ENCODE measurements at places on chromosomes 2 and 18.

GRCh38 chr18:42412281-42412680 is 457.2 kb downstream of the PIK3C3 start:
- DNase-seq = no peak

DNA sequence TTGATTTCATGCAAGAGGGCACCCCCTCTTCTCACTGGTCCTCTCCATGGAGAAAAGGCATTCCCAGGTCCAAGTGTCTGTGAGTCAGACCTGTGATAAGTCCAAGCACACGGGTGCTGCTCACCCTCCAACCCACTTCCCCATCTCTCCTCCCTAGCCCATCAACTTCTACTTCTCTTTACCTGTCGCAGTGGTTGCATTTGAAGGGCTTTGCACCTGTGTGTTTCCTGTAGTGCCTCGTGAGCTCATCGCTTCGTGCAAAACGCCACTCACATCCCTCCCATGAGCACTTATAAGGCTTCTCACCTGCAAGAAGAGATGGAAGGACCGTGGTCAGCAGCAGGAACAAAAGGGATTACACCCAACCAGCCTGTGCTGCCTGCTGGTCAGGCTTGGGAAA is 77.5 kb downstream of the KLF7 start:
- DNase-seq = no peak

- DNase-seq = no peak
Observed at GRCh38 chr2:20104900-20105545, 53.6 kb upstream of the LAPTM4A start.

- DNase-seq = no peak
Observed at GRCh38 chr2:202909394-202910192, 1.9 kb downstream of the WDR12 start.

GRCh38 chr18:22557168-22557941 is 139.6 kb upstream of the CTAGE1 start:
- no peak for DNase-seq
